ENCODE measurements at places on chromosomes 3 and 15. TPM values are rescaled to one million over a fixed set of nuclear protein-coding genes. Genes with fewer than 3 reads are reported as not detected.

Gene RCCD1
- total RNA-seq: 35.9 TPM

Gene MED12L
- total RNA-seq: 0.92 TPM

Gene STAB1
- 0.15 TPM for total RNA-seq

Gene C2CD4A
- not detected for total RNA-seq

Gene SLC33A1
- total RNA-seq: 26.7 TPM

Gene SLC24A5
- total RNA-seq: not detected

Gene GOLGA6B
- not detected for total RNA-seq

Gene FOXB1
- 0.57 TPM for total RNA-seq

Gene CHAC1
- total RNA-seq: 6.7 TPM

Gene GRM7
- not detected for total RNA-seq

Gene ZBTB11
- 34.0 TPM for total RNA-seq

Gene PXYLP1
- total RNA-seq: 12.1 TPM

Gene PDZRN3
- total RNA-seq: not detected

Gene SCN11A
- 0.05 TPM for total RNA-seq

Gene ZPLD1
- not detected for total RNA-seq

Gene EOMES
- total RNA-seq: 0.50 TPM

Gene GXYLT2
- total RNA-seq: not detected

Gene ATP13A5
- total RNA-seq: not detected

Gene CIDEC
- not detected for total RNA-seq

Gene BNC1
- total RNA-seq: not detected

Gene MASP1
- total RNA-seq: not detected

Gene PLA2G4E
- not detected for total RNA-seq

Gene LTF
- total RNA-seq: not detected

Gene CTDSPL
- total RNA-seq: 4.7 TPM

Gene GOLGA8T
- total RNA-seq: not detected

Gene ARRDC4
- 0.52 TPM for total RNA-seq

Gene EXD1
- not detected for total RNA-seq

Gene DNAH12
- 0.10 TPM for total RNA-seq

Gene RTP2
- not detected for total RNA-seq

Gene DISP2
- total RNA-seq: 1.4 TPM

Gene ANKRD34C
- not detected for total RNA-seq

Gene SERPINI2
- total RNA-seq: not detected

Gene CLN6
- 57.6 TPM for total RNA-seq

Gene PRTG
- total RNA-seq: not detected

Gene RAB5A
- total RNA-seq: 43.5 TPM

Measured in activated CD4-positive, alpha-beta T cell treated with anti-CD3 and anti-CD28 coated beads, Interleukin-2, amount 10 ng/mL, durations not matched to agents 7 days and 5 days (primary cell).